ENCODE measurements at places on chromosomes 3 and 15.
A peak's percentile ranks its signal among the peaks of the same experiment; 100 is the strongest.

- no peak for DNase-seq
Observed at GRCh38 chr3:39141171-39141995, 12.0 kb downstream of the CSRNP1 start.

- no peak for DNase-seq
Observed at GRCh38 chr3:112187300-112187699, 54.3 kb upstream of the GCSAM start.

- peak; percentile 60 for DNase-seq
Observed at GRCh38 chr3:29275309-29275708, 5.6 kb upstream of the RBMS3 start.

DNA sequence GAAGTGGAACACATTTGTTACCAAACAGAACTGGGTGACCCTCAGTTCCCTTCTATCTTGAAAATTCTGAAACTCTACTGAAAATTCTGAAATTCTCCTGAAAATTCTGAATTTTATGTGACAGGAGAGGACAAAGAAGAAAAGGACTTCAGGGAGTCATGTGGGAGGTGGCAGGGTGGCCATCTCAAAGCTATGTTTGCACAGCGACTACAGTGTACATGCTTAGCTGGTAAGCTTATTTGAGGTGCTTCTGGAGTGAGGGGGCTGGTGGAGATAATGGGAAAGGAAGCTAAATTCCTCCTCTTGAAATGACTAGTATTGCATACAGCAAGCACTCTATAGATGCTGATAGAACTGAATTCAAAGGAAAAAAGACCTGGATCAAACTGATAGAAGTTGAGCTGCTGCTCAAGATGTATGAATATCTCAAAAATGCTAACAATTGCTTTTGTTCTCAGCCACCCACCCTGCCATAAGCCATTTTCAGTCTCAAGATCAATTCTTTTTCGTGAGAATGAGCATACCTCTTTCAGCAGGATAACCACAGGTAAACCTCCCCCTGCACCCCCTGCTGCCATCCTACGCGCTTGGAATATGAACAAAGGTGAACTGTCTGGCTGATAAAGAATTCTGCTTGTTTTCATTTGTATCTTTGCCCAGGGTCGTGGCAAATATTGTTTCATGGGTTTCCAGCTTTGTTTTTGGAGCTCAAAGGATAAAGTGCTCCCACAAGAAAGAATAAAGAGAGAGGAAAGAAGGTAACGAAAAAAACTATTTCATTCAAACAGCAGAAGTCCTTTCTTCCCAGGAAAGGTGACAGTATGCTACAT, 16.6 kb upstream of the ARHGEF3 start:
- DNase-seq = no peak

GRCh38 chr3:59286791-59287531, 237.1 kb upstream of the CFAP20DC start:
- DNase-seq = peak; percentile 48

DNA sequence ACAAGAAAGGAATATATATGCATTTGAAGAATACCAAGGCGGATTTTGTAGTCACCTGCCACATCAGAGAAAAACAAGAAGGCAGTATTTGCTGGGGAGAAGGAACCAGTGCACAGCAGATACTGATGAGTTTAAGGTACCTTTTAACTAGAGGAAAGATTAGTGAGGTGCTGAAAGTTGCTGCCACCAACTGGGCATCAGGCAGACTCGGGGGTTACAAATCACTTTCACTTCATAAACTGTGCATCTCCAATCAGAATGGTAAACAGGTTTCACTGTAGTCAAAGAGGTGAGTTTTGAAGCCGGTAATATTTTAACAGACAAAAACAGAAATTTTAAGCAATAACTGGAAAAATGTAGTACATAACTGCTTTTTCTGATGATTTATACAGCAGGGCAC, 4.1 kb downstream of the FBN1 start:
- no peak for DNase-seq

GRCh38 chr3:100526613-100527346, 34.4 kb downstream of the TMEM45A start:
- DNase-seq = no peak

- DNase-seq = no peak
Observed at GRCh38 chr3:64932666-64933342, 245.0 kb upstream of the ADAMTS9 start.

DNA sequence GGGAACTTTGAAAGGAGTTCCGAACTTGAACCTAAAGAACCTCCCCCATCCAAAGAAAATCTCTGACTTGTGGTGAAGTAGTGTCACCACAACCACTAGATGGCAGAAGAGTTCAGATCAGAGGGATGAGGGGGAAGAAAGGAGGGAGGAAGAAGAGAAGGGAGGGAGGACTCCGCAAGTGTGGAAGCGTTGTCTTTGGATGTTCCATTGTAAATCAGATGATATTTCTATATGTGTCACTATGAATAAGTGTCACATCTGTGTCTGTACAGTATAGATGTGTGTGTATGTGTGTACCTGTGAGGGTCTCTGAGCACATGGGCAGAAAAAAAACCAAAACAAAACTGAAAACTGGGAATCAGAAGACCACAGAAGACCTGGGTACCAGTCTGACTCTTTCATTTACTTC, 16.9 kb downstream of the SLC24A1 start:
- DNase-seq = peak; percentile 63

DNA sequence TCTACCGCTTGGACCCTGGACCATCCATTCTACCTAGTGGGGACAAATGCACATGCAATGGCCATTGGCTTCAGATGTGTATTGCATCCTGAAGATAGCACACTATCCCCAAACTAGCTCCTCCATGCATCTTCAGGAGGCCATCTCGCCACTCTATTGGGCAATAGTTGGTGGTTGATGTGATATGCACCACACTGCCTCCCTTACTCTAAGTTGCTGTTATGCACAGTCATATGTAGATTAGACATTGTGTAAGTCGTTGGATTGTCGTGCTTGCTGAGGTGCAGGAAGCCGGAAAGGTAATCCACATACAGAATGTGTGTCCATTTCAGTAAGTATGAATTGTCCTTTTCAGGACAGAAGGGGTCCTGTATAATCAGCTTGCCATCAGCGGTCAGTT, 26.7 kb upstream of the PLA2G4D start:
- DNase-seq = no peak

DNA sequence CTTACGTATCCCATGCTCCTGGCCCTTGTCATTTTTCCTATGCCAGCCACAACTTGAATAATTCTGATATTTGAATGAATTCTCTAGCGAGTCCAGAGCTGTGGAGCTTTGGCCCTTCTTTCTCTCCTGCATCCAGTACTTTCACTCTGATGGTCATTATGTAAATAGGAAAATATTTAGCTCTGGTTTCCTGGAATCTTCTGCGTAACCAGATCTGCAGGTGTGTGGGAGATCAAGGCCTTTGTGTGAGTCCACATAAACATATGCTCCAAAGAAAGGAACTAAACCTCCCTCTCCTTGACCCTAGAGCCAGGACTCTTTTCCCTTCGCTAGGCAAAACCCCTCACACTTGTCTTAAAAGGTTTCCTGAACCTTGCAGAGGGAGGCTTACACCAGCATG, 132.5 kb upstream of the THBS1 start:
- DNase-seq = no peak

GRCh38 chr3:192921793-192922192, 4.1 kb upstream of the MB21D2 start:
- DNase-seq = no peak

DNA sequence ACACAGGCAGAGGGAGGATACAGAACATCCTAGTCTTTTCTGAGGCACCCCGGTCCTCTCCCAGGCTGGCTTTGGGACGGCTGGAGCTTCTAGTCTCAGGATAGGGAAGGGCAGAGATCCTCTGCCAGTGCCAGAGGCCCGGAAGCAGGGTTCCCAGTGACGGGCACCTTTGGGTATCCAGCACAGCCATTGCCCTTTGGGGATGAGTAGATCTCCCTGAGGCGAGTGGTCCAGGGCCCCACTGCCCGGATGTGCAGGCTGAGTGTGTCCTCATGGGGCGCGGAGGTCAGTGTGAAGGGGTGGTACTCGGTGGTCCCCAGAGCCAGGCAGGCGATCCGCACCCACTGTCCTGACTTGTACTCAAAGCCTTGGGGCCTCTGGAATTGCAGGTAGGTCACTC, 18.3 kb downstream of the DUOX2 start:
- DNase-seq = no peak

DNA sequence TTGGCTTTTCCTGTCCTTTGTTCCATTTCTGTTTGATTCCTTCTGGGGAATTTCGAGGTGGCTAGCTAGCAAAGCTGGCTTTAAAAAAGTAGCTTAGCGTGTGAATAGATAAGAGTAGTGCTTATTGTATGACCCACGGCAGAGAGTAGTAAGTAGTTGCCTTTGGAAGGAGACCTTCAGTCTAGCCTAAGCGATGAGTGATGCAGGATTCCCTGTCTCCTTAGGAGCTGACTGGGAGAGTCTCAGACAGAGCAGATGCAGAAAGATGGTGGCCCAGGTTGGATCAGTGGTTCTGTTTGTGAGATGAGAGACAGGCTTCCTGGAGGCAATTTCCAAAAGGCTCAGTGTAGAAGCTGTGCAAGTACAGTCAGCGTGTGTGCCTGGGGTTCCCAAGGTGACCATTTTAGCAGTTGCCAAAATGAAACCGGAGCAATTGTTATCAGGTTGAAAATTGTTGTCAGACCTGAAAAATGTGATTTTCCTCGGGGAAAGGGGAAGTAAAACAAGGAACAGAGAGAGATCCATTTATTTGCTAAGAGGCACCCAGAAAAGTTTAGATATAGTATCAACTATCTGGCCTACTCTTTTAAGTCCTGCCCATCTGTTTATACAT, 681 bp upstream of the IL5RA start:
- DNase-seq = no peak

DNA sequence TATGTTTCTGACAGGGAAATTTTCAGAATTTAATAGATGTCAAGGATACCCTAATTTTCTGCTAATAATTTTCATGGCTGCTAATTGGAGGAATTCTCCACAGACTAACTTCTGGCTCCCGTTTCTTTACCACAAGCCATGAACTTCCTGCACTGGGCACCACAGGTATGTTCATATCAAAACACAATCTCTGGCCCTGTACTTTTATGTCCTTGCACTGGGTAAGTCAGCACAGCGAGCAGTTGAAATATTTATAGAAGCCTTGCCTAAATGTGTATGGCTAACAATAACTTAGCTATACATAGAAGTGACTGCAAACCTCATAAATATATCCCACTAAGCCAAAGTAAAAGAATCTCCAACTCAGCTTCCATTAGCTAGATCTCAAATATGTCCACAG, 246.9 kb downstream of the ZIC1 start:
- DNase-seq = no peak
